ENCODE measurements at places on chromosomes 4 and X.

- DNase-seq, result no peak
Observed at GRCh38 chr4:182067828-182068227, 175.4 kb upstream of the TENM3 start.

DNA sequence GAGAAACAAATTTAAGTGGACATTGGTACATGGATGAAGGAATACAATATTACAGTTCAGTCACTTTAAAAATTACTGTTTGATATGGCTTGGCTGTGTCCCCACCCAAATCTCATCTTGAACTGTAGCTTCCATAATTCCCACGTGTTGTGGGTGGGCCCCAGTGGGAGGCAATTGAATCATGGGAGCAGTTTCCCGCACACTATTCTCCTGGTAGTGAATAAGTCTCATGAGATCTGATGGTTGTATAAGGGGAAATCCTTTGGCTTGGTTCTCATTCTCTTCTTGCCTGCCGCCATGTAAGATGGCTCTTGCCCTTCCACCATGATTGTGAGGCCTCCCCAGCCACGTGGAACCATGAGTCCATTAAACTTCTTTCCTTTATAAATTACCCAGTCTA, 804.2 kb upstream of the FRG1 start:
- DNase-seq, result no peak

DNA sequence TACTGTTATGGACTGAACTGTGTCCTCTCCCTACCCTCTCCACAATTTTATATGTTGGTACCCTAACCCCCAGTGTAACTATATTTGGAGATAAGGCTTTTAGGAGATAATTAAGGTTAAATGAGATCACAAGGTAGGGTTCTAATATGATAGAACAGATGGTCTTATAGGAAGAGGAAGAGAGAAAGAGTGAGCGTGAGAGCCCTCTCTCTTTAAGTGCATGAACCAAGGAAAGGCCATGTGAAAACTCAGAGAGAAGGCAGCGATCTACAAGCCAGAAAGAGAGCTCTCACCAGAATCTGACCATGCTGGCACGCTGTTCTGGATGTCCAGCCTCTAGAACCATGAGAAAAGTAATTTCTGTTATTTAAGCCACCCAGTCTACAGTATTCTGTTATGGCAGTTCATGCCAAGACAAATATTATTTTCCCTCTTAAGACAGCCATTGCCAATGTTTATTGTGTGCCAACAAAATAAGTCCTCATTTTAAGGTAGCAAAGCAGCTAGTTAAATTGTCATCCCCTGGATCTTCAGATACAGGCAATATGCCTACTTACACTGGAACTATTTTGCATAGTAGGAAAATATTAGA, 336.2 kb downstream of the MID1IP1 start:
- no peak for DNase-seq

DNA sequence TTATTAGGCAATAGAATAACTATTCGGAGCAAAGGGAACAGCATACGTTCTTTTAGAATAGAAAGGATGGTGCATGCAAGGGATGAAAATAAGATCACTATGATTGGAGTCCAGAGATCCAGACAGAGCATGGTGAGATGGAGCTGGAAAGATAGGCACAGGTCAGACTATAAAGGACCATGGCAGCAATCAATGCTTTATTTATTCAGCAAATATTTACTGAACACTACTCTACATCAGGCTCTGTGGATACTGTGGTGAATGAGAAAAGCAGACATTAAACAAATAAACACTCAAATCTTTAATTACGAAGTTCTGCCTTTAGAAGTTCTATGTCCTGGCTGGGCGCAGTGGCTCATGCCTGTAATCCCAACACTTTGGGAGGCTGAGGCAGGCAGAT, 44.7 kb upstream of the ACSL4 start:
- DNase-seq, result no peak

DNA sequence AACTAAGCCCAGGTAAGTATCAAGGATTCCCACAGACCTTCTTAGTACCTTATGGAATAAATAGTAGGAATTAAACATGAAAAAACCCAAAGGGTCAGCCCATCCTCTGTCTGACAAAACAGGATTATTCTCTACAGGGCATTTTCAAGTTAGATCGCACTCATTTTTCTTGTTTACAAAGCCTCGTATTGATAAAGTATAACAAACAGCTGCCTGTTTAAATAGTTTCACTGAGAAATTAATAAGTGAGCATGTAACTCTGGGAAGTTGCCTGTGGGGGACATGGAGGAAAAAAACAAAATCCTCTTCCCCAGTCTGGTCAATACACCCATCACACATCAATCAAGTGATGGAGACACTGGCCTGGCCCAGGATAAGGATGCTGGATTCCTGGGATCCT, 48.5 kb downstream of the MAML3 start:
- DNase-seq, result no peak

GRCh38 chr4:179130122-179130714, 1688.0 kb upstream of the AGA start:
- DNase-seq, result no peak

All from HTR-8/SVneo (cell line).